ENCODE measurements at places on chromosomes 5 and 9.

DNA sequence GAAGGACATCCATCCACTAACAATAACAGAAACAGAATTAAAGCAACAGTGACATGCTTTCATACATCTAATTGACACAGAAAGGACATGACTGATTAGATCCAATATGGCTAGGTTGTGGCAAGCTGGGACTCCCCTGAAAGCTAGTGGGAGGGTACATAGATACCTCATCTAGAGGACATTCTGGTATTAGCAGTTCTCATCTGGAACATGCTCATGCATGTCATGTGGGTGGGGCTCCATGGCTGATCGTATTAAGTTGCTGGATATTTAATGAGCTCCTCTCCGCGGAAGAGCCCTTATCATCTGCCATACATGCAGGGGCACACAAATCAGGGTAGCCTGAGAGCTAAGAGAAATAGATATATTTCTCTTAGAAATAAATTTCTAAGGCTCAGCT lies 358.9 kb downstream of the ICE1 start:
- peak; percentile 46 for DNase-seq

DNA sequence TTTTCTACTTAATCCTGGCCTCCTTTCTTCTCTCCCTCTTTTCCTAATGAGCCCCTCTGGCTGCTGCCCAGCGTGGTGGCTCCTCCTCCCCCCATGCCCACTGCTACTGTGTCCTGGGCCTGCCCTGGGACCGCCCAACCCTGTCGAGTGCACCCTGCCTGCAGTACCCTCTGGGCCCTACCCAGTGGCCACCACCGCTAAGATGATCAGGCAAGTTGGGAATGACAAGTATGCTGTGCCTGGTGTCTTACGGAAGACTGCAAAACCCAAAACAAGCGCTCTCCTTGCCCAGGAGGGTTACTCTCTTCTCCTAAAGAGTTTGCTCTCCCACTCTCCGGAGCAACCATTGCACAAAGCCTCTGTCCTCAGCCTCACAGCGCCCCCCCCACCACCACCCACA lies 273.7 kb downstream of the SYK start:
- DNase-seq: no peak

DNA sequence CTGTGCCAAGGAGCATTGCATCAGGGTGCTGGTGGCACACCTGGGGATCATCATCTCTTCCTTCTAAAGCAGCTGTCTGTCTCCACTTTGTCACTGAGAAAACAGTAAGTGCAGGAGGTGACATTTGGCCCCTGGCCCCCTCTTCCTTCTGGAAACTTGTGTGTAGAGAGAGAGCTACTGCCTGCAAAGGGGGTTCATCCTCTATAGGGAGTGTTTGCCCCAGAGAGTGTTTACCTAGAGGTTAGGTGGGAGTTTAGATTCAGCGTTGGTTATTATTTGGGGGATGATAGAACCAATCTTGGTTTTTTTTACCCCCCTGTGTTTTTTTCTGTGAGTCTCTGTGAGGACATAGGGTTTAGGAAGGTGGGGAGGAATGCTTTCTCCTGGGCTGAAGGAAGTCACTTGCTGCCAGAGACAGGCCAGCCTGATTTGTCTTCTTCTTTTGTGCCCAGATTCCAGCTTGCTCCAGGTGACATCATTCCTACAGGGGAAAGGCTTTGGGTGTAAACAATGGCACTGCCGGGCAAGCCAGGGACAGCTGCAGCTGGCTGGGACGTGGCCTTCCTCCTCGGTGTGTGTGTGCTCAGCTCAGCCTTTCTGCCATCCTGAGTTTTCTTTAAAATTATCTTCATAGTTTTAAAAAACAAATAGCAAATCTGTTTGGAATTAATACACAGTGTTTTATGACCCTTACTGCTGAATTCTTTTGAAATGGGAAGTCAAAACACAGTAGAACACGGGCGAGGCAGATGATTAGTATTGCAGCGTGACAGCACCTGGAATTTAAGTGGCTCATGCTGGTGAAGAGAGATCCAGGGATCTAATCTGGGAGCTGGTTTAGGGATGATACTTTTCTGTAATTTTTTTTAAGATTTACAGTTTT lies 24.5 kb downstream of the PRRC2B start:
- no peak for DNase-seq

DNA sequence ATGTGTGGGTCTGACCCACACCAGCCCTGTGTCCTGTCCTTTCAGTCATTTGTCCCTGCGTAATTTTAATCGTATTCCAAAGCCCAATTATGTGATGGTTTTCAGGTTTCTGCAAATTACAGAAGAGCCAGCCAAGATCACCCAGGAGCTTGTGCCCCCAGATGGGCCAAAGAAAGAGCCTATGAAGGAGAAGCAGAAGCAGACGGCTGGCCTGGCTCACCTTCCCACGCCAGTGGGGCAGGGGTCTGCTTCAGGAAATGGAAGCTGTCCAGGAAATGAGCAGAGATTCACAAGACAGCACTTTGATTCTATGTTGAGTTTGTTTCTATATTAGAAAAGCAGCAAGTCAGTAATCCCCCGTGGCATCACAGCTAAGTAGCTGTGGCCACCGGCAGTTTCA lies 11.7 kb downstream of the S1PR3 start:
- no peak for DNase-seq

DNA sequence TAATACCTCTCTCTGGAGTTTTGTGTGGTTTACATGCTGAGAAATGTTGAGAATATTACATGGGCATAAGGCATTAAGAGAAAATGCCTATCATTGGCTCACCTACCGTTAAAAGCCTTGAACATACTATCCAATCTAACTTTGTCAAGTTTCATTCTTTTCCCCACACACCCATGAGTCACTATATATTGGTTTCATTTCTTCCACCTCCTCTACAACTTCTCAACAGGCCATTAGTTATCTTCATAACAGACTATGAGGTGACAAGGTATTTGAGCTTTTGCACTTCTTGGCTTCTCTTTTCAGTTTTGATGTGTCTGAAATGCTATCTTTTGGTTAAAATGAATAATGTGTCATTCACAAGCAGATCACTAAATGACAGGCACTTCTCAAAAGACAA lies 288.0 kb downstream of the KCNN2 start:
- DNase-seq: no peak

GRCh38 chr5:142521706-142522105 lies 164.2 kb downstream of the FGF1 start:
- DNase-seq: no peak

- peak; percentile 93 for DNase-seq
Observed at GRCh38 chr5:141934099-141934844, 10.6 kb downstream of the DELE1 start.

DNA sequence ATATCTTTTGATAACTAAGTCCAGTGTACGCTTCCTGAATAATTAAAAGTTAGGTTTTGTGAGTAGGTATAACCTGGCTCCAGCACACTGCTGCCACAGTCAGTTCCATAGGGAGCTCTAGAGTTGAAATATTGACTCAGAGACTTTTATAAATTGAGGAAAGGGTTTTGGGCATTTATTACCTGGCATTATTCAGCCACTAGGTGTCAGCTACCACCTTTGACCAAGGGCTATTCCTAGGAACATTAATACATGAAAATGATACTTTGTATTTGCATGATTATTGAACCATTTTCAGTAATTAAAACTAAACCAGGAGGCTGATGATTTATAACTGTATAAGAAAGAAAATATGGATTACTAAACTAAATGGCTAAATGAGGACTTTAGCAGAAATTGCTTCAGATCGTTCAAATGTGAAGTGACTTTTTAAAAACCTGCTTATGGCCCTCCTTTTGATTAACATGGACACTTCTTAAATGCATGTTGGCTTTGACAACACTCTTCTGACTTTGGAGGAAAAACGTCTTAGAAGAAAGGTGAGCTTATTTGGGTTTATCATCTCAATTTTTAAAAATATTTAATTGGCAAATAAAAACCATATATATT lies 83.0 kb downstream of the SMC2 start:
- DNase-seq: no peak
